RKO (cell line): ENCODE measurements at places on chromosomes 12 and 14.

GRCh38 chr14:36256126-36256801 is 64.2 kb downstream of the MBIP start:
- no peak for DNase-seq

GRCh38 chr14:23056145-23056955 is 970 bp downstream of the CDH24 start:
- DNase-seq = peak; percentile 84

- no peak for DNase-seq
Observed at GRCh38 chr12:22518998-22519397, 25.3 kb downstream of the C2CD5 start.

- DNase-seq = no peak
Observed at GRCh38 chr12:76080017-76080728, 4.3 kb downstream of the NAP1L1 start.

GRCh38 chr14:61346793-61347192 is 25.4 kb downstream of the PRKCH start:
- DNase-seq = no peak

DNA sequence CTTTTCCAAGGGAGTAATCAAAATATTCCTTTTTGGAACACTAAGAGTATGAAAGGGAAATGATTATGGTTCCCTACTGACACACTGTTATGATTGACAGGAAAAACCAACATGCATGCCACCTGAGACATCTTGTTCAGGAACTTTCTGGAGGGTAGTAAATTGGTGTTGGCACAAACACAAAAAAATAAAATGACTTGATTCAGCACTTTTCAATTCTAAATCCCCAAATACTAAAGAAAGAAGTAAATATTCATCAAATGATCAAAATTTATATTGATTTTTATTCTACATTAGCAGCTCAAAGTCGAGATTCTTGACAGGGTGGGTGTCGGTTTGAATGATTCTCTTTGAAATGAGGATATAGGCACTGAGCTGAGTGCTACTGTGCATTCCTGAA is 271.4 kb upstream of the NPAS3 start:
- DNase-seq = no peak

- no peak for DNase-seq
Observed at GRCh38 chr14:103353362-103353761, 19.3 kb downstream of the EIF5 start.

- no peak for DNase-seq
Observed at GRCh38 chr14:71416392-71416791, 509.1 kb downstream of the PCNX1 start.

DNA sequence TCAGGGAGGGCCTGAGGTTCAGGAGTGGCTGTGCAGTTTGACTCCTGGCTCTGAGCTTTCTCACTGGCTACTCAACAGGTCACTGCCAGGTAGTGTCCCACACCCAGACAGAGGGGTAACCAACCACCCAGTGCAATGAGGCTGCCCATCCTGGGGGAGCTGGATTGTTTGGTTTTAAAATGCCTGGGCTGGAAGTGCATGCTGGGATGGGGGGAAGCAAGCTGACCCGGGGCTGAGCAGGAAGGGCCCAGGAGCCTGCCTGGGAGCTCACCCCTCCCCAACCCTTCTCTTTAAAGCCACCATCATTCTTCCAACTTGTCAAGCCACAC is 12.6 kb upstream of the ABHD12B start:
- DNase-seq = no peak

GRCh38 chr14:50035214-50035613 is 81.2 kb downstream of the VCPKMT start:
- DNase-seq = no peak

- no peak for DNase-seq
Observed at GRCh38 chr14:39315859-39316444, 82.2 kb downstream of the MIA2 start.

DNA sequence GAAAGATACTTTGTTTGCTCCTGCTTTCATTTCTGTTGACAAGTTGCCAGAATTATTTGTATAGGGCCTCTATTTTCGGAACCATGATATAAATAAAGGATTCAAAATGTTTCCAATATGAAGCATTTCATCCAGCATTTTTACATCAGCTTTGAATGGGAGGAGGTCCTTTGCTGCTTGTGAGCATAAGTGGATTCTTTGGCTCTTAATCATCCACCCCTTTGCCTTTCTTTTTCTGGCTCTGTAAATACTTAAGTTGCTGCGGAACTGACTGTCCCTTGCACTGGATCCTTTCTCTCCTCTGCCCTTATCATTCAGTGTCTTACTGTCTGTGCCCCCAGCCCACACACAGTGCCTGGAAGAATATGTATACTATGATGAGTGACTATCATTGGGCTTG is 357.3 kb upstream of the RGS6 start:
- no peak for DNase-seq

- no peak for DNase-seq
Observed at GRCh38 chr12:47403681-47404080, 302.1 kb downstream of the RPAP3 start.

DNA sequence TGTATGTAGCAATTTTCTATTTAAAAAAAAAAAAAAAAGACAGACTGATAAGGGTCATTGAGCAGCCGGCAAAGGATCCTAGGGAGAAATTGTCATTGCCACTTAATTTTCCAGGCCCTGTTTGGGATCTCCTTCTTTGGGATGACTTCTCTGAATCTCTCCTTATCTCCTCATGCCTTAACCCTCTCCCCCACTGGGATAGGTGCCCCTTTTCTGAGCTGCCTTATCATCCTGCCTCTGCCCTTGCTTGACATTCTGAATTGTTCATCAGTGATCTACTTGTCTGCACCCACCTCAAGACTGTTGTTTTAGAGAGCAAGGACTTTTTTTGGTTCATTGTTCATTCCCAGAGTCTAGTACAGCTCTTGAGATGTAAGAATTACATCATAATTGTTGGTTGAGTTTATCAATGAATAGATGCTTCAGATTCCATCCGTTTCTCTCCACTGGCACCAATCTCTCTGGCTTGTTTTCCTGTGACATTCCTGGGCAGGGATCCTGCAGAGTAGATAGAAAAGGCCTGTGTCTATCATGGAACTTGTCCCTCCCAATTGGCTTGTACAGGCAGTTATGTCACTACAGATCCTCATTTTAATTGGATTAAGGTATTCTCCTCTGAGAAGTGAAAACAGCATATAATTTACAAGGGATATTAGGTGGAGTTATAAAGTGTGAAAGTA is 42.6 kb downstream of the SOCS2 start:
- DNase-seq = no peak

DNA sequence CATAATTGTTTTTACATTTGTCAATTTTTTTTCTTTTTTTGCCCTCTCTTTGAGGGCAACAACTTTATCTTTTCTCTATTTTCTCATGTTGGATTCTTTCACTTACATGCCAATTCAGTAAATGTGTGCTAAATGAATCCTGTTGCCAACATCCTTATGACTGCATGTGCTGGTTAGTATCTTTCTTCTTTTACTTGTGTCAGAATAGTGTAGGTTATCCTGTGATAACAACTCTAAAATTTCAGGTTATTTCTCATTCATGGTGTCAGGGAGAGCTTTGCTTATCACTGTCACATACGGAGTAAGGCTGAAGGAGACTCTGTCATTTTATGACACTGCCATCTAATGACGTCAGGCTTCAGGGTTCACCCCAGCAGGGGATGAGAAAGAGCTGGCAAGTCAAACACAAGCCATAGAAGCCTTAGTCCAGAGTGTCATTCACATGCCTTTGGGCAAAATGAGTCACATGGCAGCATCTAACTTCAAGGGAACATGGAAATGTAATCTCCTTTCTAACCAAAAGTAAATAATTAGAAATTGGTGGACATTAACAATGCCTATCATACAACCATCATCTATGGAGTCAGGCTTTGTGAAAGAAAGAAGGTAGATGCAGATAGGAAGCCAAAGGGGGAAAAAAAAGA is 242.5 kb upstream of the ATP2B1 start:
- peak; percentile 17 for DNase-seq

DNA sequence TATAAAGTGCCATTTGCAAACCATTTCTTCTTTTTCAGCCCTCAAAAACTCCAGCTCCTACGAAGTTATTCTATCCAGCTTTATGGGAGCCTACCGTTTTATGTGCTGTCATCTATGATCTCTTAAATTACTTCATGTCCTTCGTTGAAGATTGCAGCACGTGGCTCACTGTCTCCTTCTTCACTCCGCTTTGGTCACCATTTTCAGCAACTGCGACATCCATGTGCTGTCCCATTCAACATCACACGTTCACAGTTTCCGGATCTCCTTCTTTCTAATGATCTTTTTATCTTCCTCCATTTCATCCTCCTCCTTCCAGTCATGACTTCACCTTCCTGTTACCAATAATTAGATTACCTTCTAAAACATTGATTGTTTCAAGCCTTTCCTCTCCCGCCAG is 143.3 kb upstream of the KRAS start:
- no peak for DNase-seq

DNA sequence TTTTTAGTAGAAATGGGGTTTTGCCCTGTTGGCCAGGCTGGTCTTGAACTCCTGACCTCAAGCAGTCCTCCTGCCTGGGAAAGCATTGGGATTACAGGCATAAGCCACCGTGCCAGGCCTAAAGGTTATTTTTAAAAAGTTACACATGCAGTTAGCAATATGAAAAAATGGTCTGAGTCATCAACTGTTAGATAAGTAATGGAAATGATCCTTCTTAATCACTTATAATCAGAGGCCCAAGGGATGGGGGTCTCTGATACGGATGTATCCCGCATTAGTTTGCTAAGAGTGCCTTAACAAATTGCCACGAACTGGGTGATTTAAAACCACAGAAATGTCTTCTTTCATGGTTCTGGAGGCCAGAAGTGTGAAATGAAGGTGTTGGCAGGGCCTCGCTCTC is 54.1 kb upstream of the FERMT2 start:
- no peak for DNase-seq

DNA sequence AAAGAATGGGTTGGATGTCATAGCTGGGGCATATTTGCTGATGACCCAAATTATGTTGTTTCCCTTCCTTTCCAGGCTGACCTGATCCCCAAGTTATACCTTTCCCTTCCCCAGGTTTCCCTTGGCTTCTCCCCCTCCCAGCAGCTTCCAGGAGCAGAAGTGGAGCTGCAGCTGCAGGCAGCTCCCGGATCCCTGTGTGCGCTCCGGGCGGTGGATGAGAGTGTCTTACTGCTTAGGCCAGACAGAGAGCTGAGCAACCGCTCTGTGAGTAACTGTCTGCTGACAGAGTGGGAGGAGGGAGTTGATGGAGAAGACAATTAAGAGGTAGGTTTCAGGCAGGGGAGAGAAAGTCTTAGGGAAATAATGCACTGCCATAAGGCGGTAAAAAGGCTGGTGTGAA is 25.0 kb downstream of the A2ML1 start:
- no peak for DNase-seq

DNA sequence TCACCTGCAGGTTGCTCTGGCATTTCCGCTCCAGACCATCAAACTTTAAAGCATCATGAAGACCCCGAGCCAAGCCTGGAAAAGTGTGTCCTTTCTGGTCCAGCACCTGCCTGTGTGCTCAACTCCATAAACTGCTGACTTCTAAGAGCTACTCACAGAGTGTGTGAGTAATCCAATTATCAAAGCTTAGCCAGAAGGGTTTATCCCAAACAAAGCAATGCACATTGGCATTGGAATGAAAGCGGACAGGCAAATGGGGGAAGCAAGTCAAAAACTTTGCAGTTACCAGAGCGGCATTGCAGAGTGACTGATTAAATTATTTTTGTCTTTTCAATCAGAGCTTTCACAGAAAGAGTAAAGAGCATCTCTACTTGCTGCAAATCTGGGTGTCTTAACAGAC is 1262.4 kb upstream of the SEL1L start:
- DNase-seq = no peak

GRCh38 chr14:92578511-92578910 is 64.9 kb downstream of the RIN3 start:
- no peak for DNase-seq

DNA sequence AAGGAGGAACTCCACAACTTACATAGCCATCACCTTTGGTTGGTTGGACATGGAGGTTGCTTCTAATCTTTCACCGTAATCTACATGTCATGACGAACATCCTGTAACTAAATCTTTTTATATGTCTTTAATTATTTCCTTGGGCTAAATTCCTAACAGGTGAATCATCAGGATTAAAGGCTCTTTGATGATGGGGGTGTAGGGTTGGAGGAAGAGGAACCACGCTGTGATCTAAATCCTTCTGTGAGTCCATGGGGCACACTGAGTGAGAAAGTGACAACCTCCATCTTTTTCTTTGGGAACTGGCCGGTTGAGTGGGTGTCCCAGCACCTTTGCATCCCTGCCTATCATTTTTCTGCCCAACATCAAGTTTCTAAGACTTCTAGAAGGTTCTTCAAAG is 31.1 kb upstream of the MAP1LC3B2 start:
- peak; percentile 60 for DNase-seq

DNA sequence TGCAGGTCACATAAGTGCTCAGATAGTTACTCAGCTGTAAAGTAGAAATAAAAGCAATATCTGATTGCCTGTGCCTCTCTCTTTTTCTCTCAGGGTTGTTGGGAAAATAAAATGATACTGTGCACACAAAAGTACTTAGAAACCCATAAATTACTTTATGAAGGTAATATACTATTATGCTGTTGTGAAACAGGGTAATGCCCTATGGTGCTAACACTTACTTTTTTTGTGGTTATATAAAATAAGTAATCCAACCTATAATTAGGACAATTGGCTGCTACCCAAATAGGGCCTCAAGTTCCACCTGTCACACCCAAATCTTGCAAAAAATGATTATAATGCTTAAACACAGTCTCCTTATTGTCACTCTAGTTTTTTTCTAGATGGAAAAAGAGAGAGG is 50.6 kb downstream of the DAAM1 start:
- no peak for DNase-seq

GRCh38 chr12:87310126-87310525 is 719.1 kb downstream of the C12orf50 start:
- DNase-seq = no peak

DNA sequence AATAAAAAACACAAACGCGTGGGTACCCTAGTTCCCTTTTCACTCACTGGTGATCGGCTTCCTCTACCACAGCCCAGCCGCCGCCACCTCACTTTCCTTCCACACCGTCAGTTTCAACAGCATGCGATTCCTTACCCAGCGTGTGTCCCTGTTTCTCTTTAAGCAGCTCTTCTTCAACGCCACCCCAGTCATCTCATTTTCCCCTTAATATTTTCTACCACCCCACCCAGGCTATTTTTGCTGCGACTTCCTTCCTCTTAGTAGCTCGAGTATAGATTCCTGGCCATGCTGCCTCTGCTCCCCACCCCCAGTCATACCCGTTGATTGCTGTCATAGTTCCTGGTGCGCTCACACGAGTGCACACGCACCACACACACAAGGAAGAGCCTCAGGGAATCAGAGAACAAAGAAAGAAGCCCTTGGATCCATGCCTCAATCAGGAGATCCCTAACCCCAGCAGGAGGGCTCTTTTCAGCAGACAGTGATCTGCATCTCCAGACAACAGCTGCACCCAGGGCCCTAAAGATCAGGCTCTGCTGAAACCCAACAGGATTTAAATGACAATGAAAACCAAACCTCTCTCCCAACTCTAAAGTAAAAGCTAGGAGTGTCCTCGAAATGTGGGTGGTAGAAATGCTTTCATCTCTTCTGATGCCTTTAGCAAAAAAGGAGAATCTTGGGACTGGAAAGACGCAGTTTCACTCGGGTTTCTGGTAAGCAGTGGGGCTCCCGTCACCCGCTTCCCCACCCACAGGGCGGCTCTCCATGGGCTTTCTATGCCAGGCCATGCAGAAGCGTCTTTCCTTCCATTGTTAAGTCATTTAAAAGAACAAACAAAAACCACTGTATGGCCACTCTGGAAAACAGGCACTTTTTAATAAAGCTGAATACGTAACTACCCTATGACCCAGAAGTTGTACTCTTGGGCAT is 23.8 kb downstream of the VPS37B start:
- DNase-seq = no peak

- no peak for DNase-seq
Observed at GRCh38 chr12:50051101-50051806, 6.1 kb upstream of the ASIC1 start.

- no peak for DNase-seq
Observed at GRCh38 chr12:11727133-11727664, 77.7 kb downstream of the ETV6 start.
